ENCODE measurements at places on chromosomes 7 and 10. TPM values are rescaled to one million over a fixed set of nuclear protein-coding genes. Genes with fewer than 3 reads are reported as not detected.

Gene HACD1
- 23.6 TPM for total RNA-seq

Gene GJC3
- not detected for total RNA-seq

Gene DPYSL4
- 7.2 TPM for total RNA-seq

Gene CUX1
- total RNA-seq = 19.7 TPM

Gene METTL27
- 1.7 TPM for total RNA-seq

Gene LIPN
- not detected for total RNA-seq

Gene SOSTDC1
- total RNA-seq = under 0.01 TPM

- no peaks in the 10 kb centered on the region for H3K27me3 ChIP-seq
- peak; percentile 34 for DNase-seq
- H3K27ac ChIP-seq = peak overlapping the region; percentile 85
- peaks cover 9% of the 10 kb centered on the region for H3K36me3 ChIP-seq
- H3K4me3 ChIP-seq = peak overlapping the region; percentile 89
These were observed 662 bp downstream of the DNAJC2 start for GRCh38 chr7:103343758-103344452.

- H3K36me3 ChIP-seq = no peaks in the 10 kb centered on the region
- peak; percentile 97 for DNase-seq
- H3K4me1 ChIP-seq = peaks cover 7% of the 10 kb centered on the region
- no peak overlapping the region for H3K27ac ChIP-seq
- H3K4me3 ChIP-seq = no peak overlapping the region
These were observed 15.6 kb upstream of the PPIF start for GRCh38 chr10:79331709-79332108.

- H3K4me3 ChIP-seq = no peak overlapping the region
- peaks cover 5% of the 10 kb centered on the region for H3K4me1 ChIP-seq
- peak; percentile 42 for DNase-seq
- H3K27ac ChIP-seq = no peak overlapping the region
- no peaks in the 10 kb centered on the region for H3K27me3 ChIP-seq
These were observed 311.8 kb upstream of the IMMP2L start for GRCh38 chr7:111873963-111874690.

GRCh38 chr7:28418311-28418710 lies 6.0 kb downstream of the CREB5 start:
- no peak overlapping the region for H3K4me3 ChIP-seq
- H3K27me3 ChIP-seq = no peaks in the 10 kb centered on the region
- H3K27ac ChIP-seq = no peak overlapping the region
- H3K4me1 ChIP-seq = peaks cover 4% of the 10 kb centered on the region
- peak; percentile 34 for DNase-seq
- H3K36me3 ChIP-seq = no peaks in the 10 kb centered on the region

DNA sequence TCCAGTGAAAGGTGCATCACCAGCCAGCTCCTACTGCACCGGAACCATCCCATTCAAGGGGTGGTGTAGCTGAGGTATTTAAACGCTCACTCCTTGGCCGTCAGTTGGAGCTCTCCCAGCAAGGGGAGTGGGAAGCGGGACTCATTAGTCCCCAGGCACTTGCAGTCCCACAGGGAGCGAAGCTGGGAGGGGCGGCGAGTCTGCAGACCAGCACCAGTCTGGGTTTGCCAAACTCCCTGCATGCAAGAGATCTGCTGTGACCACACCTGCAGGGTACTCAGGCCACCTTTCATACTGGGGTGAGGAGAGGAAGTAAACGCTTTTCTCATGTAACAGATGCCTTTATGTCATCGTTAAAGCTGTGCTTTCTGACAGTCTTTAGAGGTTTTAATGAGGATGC lies 187.9 kb downstream of the PTPRN2 start:
- no peak overlapping the region for H3K4me3 ChIP-seq
- no peak overlapping the region for H3K27ac ChIP-seq
- H3K27me3 ChIP-seq = no peaks in the 10 kb centered on the region
- H3K4me1 ChIP-seq = no peaks in the 10 kb centered on the region

- no peak overlapping the region for H3K4me3 ChIP-seq
- no peak for DNase-seq
- H3K27ac ChIP-seq = no peak overlapping the region
- H3K27me3 ChIP-seq = no peaks in the 10 kb centered on the region
- no peaks in the 10 kb centered on the region for H3K4me1 ChIP-seq
- H3K36me3 ChIP-seq = no peaks in the 10 kb centered on the region
These were observed 192.2 kb downstream of the PARD3 start for GRCh38 chr10:34622945-34623344.

GRCh38 chr7:158052381-158053060 lies 535.1 kb downstream of the PTPRN2 start:
- H3K36me3 ChIP-seq = no peaks in the 10 kb centered on the region
- H3K27ac ChIP-seq = no peak overlapping the region
- no peak overlapping the region for H3K4me3 ChIP-seq
- H3K27me3 ChIP-seq = no peaks in the 10 kb centered on the region
- no peaks in the 10 kb centered on the region for H3K4me1 ChIP-seq

DNA sequence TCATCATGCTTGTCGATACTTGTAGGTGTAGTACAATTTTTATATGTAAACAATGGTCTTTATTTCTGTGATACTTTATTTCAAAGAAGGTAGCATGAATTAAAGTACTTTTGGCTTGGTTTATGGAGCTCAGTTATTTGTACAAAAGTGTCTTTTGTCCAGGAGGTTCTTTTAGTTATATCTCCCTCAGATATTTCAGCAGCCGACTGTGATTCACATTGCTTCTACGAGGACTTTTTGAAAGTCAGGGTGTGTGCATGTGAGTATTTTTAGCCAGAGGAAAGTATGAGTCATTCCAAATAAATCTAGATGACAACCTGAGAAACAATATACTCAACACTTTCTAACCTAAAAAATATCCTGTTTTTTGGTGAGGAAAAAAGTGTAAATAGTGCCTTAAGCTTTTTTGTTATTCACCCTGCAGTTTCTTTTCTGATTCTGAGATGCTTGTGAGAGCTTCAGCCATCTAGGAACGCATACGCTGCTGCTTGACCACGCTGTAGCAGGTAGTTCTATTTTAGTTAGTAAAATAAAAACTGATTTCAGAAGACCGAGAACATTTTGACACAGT lies 595 bp upstream of the SUN1 start:
- H3K27ac ChIP-seq = peak overlapping the region; percentile 52
- H3K4me3 ChIP-seq = no peak overlapping the region
- DNase-seq = peak; percentile 94

DNA sequence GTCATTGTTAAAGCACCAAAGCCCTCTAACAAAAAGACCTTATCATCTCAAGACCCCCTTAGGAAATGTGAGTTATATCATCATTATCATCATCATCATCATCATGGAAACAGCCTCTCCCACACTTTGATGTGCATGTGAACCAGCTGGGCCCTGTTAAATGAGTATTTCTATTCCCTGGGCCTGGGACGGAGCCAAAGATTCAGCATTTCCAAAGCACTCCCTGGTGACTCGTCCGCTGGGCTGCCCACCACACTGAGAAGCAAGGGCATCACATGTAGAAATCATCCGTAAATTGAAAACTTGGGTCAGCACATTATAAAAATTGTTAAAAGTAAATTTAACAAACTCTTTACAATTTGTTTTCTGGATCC lies 88.6 kb downstream of the PTPRN2 start:
- no peak for DNase-seq
- H3K4me3 ChIP-seq = no peak overlapping the region
- H3K27ac ChIP-seq = no peak overlapping the region
- H3K36me3 ChIP-seq = no peaks in the 10 kb centered on the region
- no peaks in the 10 kb centered on the region for H3K4me1 ChIP-seq

GRCh38 chr10:125096371-125096770 lies 64.0 kb downstream of the CTBP2 start:
- H3K27me3 ChIP-seq = no peaks in the 10 kb centered on the region
- DNase-seq = no peak
- no peak overlapping the region for H3K27ac ChIP-seq

DNA sequence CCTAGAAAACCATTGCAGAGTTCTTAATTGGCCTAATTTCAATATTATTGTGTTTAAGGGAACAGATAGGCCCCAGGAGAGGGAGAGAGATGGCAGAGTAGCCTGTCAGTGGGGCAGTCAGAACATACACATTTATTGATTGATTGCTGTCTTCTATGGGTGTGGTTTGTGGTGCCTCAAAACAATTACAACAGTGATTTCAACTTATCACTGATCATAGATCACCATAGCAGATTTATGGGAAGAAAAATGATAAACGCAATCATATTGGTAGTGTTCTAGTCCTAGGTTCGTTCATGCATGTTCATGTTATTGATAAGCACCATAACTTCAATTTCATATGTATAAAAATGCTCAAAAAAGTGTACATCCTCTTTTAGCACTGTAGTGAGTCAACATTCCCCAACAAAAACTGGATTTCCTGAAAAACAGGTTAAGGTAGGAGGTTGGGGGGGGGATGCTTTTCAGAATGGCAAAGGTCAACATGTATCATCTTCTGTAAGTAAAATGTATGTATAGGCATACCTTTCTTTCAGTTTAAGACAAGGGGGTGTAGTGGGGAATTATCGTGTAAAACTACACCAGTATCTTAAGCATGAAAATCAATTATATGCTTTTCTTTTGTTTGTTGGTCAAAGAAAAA lies 1.1 kb upstream of the TNKS2 start:
- no peaks in the 10 kb centered on the region for H3K27me3 ChIP-seq
- no peak for DNase-seq

DNA sequence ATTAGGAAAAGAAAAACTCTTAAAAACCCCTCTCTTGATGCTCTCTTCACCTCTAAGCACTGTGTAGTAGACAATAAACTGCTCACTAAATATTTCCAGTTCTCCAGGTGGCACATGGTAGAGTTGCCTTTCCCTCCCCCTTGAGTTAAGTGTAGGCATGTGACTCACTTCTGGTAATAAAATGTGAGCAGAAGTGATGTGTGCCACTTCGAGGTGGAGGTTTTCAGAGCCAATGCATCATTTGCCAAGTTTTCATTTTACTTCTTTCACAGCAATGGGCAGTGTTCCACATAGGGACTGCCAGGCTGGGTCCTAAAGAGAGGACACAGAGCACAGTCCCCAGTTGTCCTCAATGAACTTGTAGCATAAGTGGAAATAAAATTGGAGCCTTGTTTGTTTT lies 131.6 kb upstream of the NPY start:
- no peaks in the 10 kb centered on the region for H3K36me3 ChIP-seq
- H3K27ac ChIP-seq = no peak overlapping the region
- no peaks in the 10 kb centered on the region for H3K27me3 ChIP-seq
- H3K4me1 ChIP-seq = no peaks in the 10 kb centered on the region
- no peak overlapping the region for H3K4me3 ChIP-seq

DNA sequence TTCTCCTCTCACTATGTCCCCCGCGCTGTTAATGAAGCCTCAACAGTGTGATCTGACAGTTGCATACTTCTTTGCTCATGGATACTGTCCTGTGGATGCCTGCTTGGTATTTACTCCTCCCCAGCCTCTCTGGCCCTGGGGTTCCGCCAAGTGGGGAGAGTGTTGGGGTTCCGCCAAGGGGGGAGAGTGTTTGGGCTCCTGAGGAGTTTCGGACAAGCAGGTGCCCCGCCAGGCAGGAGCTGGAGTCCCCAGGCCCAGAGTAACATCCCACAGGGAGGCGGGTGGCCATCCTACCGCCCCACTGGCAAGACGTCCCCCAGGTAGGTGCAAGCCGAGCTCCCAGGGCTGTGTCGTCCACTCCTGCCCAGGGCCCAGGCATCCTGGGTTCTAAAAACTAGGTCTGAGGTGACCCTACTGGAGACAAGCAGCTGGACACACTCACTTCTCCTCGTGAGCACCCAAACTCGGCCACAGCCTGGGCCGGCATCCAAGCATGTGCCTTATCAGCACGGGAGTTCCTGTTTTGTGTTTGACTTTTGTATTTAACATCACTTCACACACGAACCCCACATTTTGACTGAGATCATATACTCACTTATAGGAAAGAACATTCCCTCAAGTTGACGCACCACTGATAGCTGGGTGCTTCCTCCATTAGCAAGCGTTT lies 34.2 kb downstream of the CAMK2B start:
- no peak overlapping the region for H3K27ac ChIP-seq
- H3K27me3 ChIP-seq = peaks cover 36% of the 10 kb centered on the region
- DNase-seq = peak; percentile 94
- H3K36me3 ChIP-seq = no peaks in the 10 kb centered on the region

DNA sequence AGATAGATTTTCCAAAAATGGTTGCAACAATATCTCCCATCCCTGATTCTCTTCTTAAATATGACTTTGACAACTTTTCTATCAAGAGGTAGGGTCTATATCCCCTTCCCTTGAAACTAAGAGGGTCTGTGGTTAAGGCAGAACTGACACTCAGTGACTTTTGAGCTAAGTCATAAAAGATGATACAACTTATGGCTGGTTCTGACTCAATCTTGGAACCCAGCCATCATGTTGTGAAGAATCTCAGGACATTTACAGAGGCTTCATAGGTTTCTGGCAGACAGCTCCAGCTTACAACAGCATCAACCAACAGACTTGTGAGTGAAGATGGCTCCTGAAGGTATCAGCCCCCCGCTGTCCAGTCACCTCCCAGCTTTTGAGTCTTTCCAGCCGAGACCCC lies 203.5 kb downstream of the RNLS start:
- DNase-seq = peak; percentile 82
- no peaks in the 10 kb centered on the region for H3K36me3 ChIP-seq
- no peak overlapping the region for H3K4me3 ChIP-seq
- no peaks in the 10 kb centered on the region for H3K4me1 ChIP-seq

GRCh38 chr10:42783181-42783549 lies 570 bp downstream of the BMS1 start:
- no peaks in the 10 kb centered on the region for H3K27me3 ChIP-seq
- H3K4me3 ChIP-seq = peak overlapping the region; percentile 70
- peak overlapping the region; percentile 56 for H3K27ac ChIP-seq

GRCh38 chr7:44267719-44268421 lies 57.5 kb downstream of the CAMK2B start:
- H3K4me1 ChIP-seq = no peaks in the 10 kb centered on the region
- no peak overlapping the region for H3K27ac ChIP-seq
- H3K36me3 ChIP-seq = no peaks in the 10 kb centered on the region
- H3K27me3 ChIP-seq = peaks cover 60% of the 10 kb centered on the region
- no peak overlapping the region for H3K4me3 ChIP-seq
